ENCODE measurements at places on chromosomes 5 and 9. TPM values are rescaled to one million over a fixed set of nuclear protein-coding genes. Genes with fewer than 3 reads are reported as not detected.
A peak's percentile ranks its signal among the peaks of the same experiment; 100 is the strongest.

DNA sequence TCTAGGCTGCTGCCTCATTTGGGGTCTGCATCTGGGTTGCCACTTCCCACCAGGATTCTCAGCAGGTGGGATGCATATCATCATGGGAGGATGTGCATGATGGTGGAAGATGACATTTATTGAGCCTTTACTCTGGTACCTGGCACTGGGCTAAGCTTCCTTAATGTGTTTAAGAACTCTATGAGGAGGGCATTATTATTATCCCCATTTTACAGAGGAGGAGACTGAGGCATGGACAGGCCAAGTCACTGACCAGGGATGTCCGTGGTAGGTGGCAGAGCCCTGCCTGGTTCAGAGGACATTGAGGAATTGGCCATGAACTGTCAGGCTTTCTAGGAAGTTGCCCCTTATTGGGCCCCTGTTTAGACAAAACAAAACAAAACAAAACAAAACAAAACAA is 31.1 kb upstream of the TIFAB start:
- DNase-seq = no peak

DNA sequence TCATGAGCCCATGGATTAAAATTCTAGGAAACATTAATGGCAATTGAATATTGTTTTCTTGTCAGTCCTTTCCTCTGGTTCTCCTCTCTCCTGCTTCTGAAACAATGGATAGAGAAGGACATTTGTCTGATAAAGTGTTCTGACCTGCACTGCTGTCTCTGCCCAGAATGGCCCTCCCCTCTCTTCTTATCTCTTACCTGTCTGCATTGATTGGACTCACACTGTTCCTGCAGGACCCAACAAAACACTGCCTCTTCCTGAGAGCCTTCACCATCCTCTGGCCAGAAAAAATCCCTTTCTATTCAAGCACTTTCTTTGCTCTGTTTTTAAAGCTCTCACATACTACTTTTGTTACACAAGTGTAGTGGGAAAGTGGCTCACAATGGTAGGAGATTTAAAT is 143.8 kb upstream of the DHFR start:
- DNase-seq = no peak

DNA sequence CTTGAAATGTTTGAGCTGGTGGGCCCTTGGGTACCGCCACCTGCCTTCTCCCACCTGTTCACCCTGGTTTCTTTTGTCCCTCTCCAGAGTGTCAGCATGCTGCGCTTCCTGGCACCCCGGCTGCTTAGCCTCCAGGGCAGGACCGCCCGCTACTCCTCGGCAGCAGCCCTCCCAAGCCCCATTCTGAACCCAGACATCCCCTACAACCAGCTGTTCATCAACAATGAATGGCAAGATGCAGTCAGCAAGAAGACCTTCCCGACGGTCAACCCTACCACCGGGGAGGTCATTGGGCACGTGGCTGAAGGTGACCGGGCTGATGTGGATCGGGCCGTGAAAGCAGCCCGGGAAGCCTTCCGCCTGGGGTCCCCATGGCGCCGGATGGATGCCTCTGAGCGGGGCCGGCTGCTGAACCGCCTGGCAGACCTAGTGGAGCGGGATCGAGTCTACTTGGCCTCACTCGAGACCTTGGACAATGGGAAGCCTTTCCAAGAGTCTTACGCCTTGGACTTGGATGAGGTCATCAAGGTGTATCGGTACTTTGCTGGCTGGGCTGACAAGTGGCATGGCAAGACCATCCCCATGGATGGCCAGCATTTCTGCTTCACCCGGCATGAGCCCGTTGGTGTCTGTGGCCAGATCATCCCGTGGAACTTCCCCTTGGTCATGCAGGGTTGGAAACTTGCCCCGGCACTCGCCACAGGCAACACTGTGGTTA is 3.3 kb downstream of the ALDH1B1 start:
- DNase-seq = no peak

DNA sequence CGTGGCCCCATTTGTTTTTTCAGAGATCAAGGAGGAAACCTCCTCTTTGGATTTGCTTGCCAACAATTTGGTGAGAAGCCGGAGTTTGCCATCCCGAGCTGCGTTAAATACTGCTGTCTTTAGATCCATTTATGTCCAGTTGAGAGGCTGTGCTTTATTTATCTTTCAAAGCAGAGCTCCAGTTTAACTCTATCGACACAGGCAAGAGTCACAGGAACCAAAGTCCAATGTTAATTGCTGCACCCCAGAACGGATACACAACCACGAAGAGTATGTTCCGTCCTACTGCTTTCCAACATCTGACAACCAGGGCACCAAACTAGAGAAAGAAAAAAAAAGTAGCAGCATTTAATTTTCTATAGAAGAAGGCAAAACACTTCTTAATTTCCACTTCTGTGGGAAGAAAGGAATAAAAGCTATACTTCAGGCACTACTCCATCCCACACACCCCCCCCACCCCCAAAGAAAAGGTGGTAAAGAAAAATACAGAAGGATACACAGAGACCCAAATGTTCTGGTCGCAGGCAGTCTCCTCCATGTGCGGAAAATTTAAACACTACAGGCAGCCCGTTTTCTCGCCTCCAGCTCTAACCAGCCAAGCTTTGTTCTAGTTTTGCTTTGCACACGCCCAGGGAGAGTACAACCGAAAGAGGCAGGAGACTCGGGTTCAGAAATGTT is 1.1 kb downstream of the FEM1C start:
- peak; percentile 61 for DNase-seq

DNA sequence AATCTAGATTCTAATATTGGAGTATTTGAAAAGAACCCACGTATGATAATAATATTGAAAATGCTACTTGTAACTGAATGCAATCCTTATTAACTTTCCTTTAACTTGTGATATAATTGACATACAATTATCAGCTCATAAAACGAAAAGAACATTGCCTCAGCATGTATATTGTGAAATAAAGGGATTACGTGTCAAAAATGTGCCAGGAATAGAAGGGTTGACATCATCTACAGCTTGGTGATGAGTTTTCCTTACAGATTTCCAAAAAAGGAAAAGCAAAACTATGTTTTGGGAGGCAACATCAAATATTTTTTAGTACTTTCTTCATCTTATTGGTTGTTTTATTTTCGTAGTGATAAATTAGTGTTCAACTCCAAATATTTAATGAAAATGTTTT is 266.0 kb upstream of the PTGER4 start:
- no peak for DNase-seq

DNA sequence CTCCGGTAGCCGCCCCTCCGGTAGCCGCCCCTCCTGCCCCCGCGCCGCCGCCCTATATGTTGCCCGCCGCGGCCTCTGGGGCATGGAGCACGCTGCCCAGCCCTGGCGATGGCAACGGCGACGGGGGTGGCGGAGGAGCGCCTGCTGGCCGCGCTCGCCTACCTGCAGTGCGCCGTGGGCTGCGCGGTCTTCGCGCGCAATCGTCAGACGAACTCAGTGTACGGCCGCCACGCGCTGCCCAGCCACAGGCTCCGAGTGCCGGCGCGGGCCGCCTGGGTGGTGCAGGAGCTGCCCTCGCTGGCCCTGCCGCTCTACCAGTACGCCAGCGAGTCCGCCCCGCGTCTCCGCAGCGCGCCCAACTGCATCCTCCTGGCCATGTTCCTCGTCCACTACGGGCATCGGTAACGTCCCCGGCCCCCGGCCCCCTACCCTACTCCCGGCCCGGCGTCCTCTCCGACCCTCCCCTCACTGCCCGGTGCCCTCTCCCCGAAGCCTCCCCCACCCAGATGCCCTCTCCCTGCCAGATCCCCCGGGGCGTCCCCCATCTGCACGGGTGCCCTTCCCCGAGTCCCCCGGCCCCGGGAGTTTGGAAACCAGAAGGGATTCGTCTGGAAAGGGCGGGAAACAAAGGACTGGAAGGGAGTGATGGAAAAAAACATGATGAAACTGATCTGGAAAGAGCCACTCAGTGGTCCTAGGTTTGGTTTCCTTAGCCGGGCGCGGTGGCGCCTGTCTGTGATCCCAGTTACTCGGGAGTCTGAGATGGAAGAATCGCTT is 417 bp downstream of the SRD5A1 start:
- DNase-seq = peak; percentile 3

GRCh38 chr5:11064763-11065450 is 303.9 kb upstream of the DAP start:
- DNase-seq = no peak

DNA sequence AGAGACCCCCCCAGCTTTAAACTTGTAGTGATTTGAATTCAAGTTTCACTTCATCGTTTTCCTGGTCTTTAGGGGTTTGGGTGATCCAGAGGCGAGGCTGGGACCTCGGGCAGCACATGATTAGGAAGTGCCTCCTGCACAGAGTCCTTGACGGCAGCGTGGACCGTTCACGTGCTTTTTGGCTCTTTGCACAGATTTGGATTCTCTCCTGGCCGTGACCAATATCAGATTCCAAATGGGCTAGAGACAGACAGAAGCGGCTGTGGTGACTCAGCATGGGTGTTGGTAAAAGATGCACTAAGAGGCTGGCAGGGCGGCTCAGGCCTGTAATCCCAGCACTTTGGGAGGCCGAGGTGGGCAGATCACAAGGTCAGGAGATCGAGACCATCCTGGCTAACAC is 117.2 kb upstream of the CACNA1B start:
- no peak for DNase-seq

DNA sequence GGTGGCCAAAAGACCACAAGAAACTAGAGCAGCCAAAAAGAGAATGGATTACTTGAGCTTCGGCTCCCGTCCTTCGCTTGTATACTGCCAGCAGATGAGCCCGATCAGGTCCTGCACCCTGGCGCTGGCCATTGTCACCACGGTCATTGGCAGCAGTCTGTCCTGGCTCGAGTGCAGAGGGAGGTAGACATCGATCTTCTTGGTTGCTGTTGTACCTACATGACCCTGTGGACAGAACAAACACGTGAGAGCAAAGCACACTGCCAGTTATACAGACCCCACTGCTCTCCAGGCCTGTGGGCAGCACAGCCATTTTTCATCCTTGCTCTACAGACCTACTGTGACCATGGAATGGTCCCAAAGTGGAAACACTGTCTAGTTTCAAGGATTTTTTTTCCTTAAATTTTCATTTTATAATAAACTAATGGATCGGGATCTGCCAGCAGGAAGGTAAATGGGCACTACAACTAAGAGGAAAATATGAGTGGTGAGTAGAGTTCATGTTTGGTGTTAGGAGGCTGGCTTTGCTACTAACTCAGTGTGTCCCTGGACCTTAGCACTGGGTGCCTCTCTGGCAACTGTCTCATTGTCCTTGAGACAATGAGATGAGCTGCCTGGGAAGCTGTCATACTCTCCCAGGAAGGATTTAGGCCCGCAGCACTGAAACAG is 121.4 kb downstream of the MAPKAP1 start:
- no peak for DNase-seq

DNA sequence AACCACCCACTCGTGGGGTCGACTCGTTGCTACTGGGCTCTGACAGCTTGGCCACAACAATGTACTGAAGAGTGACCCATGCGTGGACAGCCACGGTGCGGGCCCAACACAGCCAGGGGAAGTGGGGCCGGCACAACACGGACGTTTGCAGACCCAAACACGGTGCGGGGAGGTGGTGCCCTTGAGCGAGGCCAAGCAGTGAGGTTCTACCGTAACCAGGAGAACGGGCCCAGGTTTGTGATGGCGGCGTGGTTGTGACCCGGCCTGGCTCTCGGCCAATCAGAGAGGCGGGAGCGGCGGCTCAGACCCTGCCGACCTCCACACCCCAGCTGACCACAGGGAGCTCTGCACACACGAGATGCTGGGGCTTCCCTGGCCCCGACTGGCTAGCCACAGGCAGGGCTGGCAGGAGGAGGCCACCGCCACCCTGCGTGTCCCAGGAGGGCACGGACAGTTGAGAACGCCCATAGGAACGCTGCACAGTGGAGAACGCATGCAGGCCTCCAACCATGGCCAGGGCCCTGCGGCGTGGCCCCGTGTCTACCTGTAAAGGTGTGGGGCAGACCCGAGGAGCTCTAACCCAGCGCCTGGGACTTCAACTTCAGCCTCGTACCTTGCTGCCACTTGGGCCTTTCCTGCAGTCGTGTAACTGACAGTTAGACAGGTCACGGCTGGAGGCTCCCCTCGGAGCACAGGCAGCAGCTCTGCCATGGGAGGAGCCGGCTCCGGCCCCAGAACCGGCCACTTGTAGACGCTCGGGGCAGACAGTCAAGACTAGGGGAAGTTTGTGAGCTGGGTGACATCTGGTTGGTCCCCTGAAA is 13.7 kb downstream of the BRD3 start:
- DNase-seq = peak; percentile 47

Gene LRRC70
- 0.60 TPM for total RNA-seq

Gene POLR1E
- total RNA-seq = 82.5 TPM

Gene CBY3
- total RNA-seq = 0.57 TPM

Gene C8G
- total RNA-seq = 0.96 TPM

Gene WWC1
- 0.77 TPM for total RNA-seq

Gene STC2
- total RNA-seq = 2.1 TPM

Measured in CD8-positive, alpha-beta memory T cell (primary cell).